Kidney tubule cell (primary cell): ENCODE measurements at places on chromosomes 11 and 22.

GRCh38 chr11:94941131-94941530, 32.2 kb downstream of the CWC15 start:
- no peak for DNase-seq

GRCh38 chr22:17931400-17931825, 92.9 kb downstream of the MICAL3 start:
- DNase-seq = peak; percentile 49

DNA sequence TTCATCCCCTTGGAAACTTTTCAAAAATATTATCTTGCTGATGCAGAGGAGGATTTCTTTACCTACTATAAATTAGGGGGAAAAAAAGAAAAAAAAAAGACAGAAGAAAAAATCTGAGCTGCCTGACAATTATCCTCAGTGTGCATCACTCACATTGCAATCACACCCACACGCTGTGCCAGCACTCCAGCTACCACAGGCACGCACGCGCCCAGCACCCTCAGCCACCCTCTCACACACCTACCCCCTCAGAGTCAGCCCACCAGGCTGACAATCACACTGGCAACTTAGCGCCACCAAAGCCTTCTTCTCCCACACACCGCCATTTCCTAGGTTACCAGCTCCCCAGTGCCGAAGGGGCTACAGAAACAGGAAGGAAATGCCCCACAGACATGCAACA, 236.1 kb downstream of the KCNA4 start:
- no peak for DNase-seq

- DNase-seq = no peak
Observed at GRCh38 chr22:39392341-39392948, 7.1 kb upstream of the TAB1 start.

DNA sequence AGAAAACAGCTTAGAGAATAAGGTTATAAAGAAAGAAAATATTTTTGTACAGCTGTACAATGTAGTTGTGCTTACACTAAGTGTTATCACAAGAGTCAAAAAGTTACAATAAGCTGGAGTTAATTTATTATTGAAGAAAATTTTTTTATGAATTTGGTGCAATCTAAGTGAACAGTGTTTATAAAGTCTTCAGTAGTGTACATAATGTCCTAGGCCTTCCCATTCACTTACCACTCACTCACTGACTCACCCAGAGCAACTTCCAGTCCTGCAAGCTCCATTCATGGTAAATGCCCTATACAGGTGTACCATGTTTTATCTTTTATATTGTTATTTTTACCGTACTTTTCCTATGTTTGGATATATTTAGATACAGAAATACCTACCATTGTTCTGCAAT, 34.7 kb downstream of the GDPD4 start:
- no peak for DNase-seq

DNA sequence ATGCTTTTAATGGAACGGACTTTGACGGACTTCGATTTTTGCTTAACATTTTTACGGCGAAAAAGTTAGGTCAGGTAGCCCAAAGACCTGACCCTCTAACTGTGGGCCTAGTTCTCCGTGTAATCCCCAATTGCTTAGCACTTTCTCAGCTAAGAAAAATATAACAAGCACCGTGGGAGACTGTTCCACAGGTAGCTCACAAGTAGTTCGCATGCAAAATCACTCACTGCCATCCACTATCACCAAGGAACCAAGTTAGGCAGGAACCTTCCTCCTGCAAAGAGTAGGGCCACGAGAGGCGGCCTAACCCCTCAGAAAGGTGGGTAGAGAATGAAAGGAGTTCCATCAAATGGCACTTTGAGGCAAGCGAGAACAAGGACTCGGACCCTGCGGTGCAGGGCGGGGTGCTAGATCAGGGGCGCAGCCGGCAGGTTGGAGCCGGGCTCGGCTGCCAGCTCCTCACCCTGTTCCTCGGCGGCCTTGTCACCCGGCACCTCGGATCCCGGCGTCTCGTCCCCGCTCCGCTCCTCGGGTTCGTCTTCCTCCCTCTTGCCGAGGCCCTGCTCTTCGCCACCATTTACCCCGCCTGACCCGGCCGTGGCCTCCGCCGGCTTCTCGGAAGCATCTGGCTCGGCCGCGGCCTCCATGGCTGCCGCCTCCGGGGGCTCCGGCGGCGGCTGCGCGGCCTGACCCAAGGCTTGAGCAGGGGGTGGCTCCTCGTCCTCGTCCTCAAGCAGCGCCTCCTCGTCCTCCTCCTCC, 922 bp downstream of the HNRNPUL2 start:
- no peak for DNase-seq

GRCh38 chr22:24178502-24179440, 2.5 kb upstream of the SUSD2 start:
- no peak for DNase-seq

DNA sequence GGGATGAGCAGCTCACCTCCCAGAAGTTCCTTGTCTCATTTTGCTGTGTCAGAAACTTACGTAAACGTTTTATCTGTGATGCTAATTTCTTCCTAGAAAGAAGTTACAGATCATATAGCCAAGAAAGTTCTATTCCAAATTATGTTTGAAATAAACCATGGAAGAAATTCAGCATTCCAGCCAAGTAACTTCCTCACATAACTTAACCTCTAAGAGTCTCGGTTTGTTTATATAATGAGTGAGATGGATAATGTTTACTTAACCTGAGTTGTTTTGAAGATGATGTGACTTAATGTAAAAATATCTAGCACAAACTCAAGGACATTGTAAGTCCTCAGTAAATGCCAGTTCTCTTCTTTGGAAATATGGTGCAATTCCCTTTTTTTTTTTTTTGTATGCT, 8.9 kb upstream of the MUC15 start:
- DNase-seq = no peak

DNA sequence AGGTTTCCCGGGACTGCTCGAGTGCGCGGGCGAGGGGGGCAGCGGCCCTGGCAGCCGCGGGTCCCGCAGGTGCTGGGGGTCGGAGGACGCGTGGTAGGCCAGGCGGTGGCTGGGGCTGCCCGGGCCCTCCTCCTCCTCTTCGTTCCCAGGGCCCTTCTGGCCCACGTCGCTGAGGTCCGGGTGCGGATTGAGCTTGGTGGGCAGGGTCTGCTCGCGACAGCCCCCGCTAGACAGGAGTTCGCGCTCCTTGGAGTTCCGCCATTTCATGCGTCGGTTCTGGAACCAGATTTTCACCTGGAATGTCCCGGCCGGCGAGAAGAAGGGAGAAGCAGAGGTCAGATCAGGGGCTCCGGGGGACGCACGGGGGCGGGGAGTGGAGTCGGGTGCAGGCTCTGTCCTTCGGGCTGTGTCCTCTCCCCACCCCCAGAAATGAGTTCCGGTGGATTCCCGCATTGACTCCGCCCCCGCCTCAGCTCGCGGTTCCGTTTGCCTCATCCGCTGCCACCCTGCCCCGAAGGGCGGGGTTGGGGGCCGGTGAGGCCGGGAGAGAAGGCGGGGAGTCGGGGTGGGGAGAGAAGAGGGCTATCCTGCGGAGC, 3.9 kb downstream of the DBX1 start:
- DNase-seq = no peak

DNA sequence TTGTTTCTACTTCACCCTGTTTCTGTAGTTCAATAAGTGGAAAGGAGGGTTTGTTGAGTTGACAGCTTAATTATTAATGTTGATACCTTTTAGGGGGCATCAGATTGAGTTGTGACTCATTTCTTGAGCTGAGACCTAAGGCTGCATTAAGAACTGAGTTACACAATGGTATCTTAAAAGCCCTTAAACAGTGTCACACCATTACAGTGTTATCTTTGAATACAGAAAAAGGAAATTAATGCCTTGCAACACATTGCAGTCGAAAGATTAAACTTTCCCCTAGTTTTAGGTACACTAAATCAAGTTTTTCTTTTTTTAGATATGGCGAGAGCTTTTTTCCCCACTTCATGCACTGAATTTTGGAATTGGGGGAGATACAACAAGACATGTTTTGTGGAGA, 16.7 kb downstream of the PAFAH1B2 start:
- DNase-seq = no peak

GRCh38 chr11:33585586-33586209, 114.9 kb downstream of the C11orf91 start:
- DNase-seq = no peak

DNA sequence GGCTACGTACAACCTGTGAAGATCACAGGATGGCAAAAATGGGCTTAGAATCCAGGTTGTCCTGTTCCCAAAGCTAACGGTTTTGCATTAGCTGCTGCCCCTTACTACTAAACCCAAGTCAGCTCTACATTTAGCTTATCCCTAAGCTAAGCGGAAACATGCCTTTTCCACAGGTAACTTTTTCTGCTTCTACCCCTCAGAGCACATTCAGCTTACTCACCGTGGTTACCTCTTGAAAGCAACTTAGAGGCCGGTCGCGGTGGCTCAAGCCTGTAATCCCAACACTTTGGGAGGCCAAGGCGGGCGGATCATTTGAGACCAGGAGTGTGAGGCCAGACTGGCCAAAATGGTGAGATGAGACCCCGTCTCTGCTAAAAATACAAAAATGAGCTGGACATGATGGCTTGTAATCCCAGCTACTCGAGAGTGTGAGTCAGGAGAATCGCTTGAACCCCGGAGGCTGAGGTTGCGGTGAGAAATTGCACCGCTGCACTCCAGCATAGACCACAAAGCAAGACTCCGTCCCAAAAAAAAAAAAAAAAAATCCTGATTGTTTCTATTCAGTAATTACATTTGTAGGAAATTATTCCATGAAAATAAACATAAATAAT, 790 bp upstream of the TMEM41B start:
- DNase-seq = no peak

- DNase-seq = no peak
Observed at GRCh38 chr11:72759468-72759985, 7.3 kb upstream of the ARAP1 start.

- no peak for DNase-seq
Observed at GRCh38 chr11:20193307-20193706, 33.0 kb upstream of the DBX1 start.

DNA sequence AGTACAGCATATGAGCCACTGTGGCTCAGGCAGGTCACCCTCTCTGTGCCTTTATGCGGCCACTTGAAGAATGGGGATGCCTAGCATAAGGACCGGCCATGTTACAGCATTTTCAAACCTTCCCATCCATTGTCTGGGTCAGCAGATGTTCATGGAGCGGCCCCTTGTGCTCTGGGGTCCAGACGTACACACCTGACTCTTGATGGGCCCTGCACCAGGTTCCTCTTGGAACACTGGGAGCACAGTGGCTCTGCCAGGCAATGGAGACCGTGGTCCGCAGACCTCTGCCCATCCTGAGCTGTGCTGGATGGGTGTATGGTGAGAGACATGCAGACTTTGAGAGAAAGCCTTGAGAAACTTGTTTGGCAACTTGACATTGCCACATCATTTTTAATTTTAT, 9.8 kb downstream of the PRDM11 start:
- no peak for DNase-seq

DNA sequence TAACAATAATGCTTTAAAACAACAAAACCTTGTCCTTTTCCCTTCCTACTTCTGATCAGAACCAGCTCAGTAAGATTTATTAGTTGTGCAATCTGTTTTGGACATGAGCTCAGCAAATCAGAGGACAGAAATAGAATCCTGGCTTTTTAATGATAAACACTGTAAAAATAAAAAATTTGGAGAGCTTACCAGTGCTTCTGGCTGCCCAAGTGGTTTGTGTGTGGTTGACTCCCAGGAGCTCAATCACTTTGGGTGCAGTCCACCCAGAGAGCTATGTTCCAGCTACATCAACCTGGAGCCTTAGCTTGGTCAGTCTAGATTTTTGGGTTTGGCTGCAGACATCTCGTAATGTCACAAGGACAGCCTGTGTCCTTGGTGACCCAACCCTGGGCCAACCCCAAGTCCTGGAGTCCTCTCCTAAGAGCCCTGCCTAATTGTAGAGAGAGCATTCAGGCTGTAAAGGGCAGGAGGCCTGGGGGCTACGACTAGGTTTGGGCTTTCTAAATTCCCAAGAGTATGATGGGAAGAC, 28.5 kb downstream of the CD44 start:
- DNase-seq = no peak

DNA sequence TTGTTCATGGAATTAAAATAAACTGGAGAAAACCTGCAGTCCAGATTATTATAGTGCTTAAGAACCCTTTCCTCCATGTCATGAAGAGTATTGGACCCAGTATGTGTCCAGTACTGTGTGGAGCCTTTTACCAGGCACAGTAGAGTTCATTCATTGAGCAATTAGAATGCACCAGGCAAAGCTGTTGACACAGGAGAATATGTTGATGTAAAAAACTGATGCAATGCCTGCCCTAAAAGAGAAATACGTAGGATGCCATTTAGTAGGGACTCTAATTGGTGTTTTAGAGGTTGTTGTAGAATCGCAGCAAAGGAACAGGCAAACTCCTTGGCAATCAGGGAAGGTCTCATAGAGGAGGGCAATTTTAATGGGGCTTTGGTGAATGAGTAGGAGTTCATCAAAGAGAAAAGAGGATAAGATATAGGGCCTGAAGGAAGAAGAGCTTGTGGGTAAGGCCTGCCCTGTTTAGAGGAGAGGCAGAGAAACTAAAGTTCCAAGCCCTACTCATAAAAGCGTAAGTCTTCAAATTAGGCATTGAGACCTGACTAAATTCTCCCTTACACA, 126.4 kb downstream of the SEZ6L start:
- DNase-seq = no peak

DNA sequence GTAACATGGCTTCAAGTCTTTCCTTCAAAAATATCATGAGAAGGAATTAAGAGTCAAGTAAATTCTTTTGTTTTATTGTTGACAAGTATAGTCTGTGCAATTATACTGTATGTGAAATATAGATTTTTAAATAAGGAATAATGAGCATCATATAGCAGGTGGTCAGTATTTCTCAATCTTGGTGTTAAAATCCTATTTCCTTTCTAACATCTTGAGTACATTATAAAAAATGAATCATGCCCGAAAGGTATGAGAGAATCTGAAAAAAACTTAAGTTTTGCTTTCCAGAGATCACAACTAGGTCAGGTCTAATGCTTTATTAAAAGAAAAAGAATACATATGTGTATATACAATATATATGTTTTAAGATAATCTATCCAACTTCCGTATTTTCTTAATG, 53.1 kb downstream of the KIF18A start:
- DNase-seq = no peak

DNA sequence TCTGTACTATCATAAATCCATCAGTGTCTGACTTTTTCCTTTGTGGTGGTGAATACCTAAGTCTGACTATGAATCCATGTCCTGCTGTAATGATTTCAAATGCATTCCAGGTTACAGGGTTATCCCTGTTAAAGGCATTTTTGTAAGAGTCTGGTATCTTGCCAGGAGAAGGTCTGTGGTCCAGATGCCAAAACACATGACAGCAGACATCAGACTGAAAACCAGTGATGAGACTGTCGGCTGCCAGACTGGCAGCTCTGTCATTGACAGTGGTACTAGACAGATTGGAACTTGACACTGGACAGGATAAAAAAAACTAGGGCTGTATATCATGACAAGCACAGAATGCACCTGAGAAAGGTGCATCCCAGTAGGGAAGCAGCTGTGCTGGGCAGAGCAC, 301.8 kb upstream of the FAT3 start:
- peak; percentile 71 for DNase-seq

- DNase-seq = no peak
Observed at GRCh38 chr22:26548303-26548702, 36.0 kb upstream of the TFIP11 start.
